ENCODE measurements at places on chromosomes 12 and 14.
A peak's percentile ranks its signal among the peaks of the same experiment; 100 is the strongest.

DNA sequence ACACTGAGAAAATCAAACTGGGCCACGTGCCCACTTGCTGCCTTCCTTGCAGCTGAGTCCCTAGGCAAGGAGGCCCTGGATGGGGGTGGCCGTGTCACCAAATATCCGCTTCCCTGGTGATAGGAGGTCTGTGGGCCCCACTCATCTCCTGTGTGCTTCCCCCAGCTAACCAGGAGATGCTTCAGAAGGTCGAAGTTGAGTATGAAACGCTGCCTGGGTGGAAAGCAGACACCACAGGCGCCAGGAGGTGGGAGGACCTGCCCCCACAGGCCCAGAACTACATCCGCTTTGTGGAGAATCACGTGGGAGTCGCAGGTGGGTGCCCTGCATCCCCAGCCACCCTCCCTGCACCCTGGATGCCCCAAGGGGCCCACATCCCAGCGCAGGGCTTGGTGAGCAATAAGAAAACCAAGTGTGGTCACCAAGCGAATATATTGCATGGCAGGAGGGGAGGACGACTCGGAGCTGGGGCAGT lies 6.8 kb upstream of the SIVA1 start:
- peak; percentile 61 for DNase-seq

- DNase-seq = no peak
Measured at GRCh38 chr14:20661197-20661596, 19.7 kb upstream of the OR6S1 start.

GRCh38 chr12:111171832-111172231 lies 197.1 kb downstream of the PHETA1 start:
- no peak for DNase-seq

DNA sequence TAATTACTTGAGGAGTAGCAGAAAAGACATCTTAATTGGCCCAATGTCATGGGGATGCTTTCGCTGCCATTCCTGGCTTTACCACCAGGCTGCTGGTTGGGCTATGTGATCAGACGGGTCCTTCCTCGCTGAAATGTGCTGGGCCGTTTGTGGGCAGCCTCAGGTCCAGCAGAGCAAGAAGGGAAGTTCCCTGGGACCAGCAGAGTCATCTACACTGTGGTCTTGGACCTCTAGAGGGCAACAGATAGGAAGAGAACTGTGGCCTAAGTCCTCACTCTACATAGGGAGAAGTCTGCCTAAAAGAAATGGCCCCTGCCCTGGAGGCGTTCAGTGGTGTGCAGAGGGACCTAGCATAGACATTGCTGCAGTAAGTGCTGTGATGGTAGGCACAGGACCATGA lies 10.9 kb downstream of the EVL start:
- no peak for DNase-seq

GRCh38 chr12:47900131-47901062 lies 4.4 kb downstream of the VDR start:
- no peak for DNase-seq

GRCh38 chr14:52350445-52350844 lies 36.3 kb downstream of the PTGER2 start:
- no peak for DNase-seq

GRCh38 chr12:31582155-31582554 lies 8.8 kb downstream of the DENND5B start:
- DNase-seq = no peak

- DNase-seq = no peak
Measured at GRCh38 chr12:40734276-40734675, 42.0 kb downstream of the CNTN1 start.

DNA sequence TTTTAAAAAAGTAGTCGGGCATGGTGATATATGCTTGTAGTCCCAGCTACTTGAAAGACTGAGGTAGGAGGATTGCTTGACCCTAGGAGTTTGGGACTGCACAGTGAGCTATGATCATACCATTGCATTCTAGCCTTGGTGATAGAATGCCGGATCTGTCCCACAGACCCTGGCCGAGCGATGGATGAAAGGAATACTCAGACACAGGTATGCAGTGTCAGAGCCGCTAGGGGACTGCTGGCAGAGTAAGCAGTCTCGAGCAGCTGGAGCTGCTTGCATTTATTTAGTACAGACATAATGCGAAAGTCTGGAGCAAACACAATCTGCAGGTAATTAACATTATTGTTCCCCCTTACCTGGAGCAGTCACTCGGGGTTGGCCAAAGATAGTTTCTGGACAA lies 18.6 kb downstream of the AICDA start:
- DNase-seq = no peak

DNA sequence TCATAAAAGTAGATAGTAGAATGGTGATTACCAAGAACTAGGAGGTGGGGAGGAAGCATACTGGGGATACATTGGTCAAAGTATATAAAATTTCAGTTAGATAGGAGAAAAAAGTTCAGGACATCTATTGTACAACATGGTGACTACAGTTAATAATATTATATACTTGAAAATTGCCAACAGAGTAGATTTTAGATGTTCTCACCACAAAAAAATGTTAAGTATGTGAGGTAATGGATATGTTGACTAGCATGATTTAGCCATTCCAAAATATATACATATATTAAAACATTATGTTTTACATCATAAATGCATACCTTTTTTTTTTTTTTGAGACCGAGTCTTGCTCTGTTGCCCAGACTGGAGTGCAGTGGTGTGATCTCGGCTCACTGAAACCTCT lies 31.0 kb downstream of the TMEM116 start:
- DNase-seq = no peak

GRCh38 chr14:77582511-77582910 lies 33.9 kb downstream of the SPTLC2 start:
- no peak for DNase-seq

DNA sequence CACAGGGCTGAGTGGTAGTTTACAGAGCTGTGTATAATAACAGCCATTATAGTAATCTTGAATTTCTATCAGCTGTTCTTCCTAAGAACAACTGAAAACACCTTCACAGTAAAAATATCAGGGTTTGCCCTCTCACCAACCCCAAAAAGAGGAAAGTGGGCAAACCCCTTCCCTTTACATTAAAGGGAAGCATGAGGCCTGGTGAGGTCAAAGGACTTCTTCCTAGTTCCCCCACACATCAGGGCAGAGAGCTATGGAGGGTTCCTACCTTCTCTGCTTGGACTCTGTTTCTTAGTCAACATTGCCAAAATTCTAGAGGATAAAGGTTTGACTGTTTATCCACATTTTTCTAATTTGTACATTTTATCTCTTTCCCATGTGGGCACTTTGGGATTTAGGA lies 4.4 kb upstream of the RPAP3 start:
- no peak for DNase-seq

GRCh38 chr14:72880164-72880563 lies 13.7 kb downstream of the DPF3 start:
- DNase-seq = no peak

- no peak for DNase-seq
Measured at GRCh38 chr14:85576848-85577542, 47.1 kb downstream of the FLRT2 start.

DNA sequence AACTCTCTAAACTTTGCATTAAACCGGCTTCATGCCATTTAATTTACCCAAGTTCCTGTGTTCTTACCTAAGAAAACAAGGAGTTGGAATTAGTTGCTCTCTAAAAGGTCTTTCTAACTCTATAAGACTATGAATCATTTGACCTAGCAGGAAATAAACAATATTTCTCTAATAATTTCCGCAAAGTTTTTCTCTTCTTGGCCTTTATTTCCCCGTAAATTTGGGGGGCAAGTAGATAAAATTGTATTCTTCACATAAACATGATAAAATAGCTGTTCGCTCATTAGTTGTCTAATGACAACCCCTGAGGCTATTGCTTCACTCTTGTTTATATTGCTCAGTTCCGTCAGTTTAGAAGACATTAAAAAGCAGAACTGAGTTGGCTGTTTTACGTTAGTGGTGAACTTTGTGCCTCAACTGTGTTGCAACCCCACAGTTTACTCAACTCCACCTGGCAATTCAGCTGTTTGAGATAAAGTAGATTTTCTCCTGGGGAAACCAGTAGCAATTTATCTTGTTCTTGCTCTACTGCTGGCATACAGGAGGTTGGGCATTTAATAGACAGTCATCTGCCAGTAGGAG lies 74.7 kb downstream of the BTG1 start:
- no peak for DNase-seq

Measured in NCI-H2171 treated with DMSO at 0.1 percent for 48 hours (cell line).